ENCODE measurements at places on chromosomes 6 and 20.

DNA sequence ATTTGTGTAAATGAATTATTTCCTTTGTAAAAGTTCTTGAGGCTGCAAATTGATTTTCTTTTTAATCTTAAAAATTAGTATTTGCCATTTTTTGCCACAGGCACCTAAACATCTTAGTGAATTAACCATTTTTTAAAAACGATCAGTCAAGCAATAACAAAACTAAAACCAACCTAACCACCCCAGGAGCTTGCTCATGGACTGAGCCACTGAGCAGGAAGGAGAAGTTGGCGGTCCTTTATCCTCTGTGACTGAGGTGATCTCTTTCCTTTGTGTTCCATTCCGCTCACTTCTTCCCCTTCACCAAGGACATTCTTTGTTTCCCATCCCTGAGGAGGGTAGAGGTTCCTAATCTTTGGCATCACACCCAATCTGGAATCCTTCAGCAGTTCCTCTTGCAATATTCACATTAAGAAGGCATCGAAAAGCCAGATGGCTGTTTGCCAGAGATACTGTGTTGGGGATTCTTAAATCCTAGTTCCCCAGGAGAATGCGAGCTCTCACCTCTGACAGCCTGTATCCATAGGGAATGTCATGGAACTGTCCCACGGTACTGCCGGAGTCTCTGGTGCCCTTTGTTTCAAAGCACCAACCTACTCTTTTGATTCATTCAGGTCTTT lies 30.5 kb downstream of the RPRD1B start:
- no peak for DNase-seq

DNA sequence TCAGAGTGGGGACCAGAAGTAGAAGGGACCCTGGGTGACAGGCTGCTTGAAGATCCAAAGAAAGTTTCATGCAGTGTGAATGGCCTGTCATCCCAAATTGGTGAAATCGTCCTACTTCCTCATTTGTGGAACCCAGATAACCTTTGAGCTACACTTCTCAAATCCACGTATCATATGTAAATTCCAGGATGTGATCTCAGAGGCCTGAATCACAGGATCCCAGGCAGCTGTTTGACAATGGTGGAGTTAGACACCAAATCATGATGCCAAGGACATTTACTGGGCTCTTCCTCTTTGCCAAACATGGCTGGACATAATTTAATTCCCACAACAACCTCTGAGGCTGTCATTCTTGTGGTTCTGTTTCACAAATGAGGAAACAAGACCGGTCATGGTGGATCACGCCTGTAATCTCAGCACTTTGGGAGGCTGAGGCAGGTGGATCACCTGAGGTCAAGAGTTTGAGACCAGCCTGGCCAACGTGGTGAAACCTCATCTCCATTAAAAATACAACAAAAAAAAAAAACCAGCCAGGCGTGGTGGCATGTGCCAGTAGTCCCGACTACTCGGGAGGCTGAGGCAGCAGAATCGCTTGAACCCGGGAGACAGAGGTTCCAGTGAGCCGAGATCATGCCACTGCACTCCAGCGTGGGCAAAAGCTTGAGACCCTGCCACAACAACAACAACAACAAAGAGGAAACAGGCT lies 39.9 kb upstream of the TTPAL start:
- DNase-seq, result no peak

GRCh38 chr6:99096170-99096569 lies 148.4 kb upstream of the FBXL4 start:
- DNase-seq, result no peak

DNA sequence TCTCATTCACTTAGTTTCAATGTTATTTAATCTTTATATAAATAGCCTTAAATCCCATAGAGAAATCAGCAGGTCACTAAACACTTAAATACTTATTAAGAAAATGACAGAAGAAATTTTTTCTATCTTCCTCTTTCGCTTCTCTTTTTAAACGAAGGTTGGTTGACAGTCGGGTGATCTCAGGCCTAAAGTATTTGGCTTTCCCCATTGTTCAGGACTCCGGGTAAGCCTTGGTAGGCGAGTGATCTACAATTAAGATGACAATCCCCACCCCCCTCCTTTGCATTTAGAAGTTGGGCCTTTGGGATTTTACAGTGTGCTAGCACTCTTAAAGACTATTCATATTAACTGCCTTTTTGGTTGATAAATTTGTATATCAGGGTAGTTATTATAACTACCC lies 19.7 kb upstream of the UTRN start:
- no peak for DNase-seq

- DNase-seq, result no peak
These were observed 235.8 kb downstream of the GMPR start for GRCh38 chr6:16473908-16474771.

GRCh38 chr20:47392721-47393073 lies 36.2 kb upstream of the ZMYND8 start:
- DNase-seq, result no peak

- no peak for DNase-seq
These were observed 34.4 kb downstream of the SPATA2 start for GRCh38 chr20:49880724-49881445.

- no peak for DNase-seq
These were observed 162.7 kb downstream of the SOBP start for GRCh38 chr6:107652526-107653182.

DNA sequence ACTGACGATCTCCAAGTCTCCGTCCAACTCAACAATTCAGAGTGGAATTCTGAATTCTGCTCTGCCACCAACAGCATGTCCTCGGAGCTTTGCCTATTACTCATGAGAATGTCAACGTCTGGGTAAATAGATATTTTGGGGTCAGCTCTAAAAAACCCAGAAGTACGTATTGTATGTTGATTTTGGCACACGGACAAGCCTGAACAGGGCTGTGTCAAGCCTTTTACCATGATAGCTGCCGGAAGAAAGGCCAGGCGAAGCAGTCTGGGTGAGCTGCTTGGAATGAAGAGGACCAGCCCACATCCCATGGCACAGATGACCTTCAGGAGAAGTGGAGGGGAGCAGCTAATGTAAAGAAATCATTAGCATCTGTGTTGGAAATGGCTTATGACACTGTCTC lies 88.0 kb upstream of the JAG1 start:
- DNase-seq, result no peak

GRCh38 chr20:35150846-35151579 lies 3.9 kb upstream of the EDEM2 start:
- no peak for DNase-seq

DNA sequence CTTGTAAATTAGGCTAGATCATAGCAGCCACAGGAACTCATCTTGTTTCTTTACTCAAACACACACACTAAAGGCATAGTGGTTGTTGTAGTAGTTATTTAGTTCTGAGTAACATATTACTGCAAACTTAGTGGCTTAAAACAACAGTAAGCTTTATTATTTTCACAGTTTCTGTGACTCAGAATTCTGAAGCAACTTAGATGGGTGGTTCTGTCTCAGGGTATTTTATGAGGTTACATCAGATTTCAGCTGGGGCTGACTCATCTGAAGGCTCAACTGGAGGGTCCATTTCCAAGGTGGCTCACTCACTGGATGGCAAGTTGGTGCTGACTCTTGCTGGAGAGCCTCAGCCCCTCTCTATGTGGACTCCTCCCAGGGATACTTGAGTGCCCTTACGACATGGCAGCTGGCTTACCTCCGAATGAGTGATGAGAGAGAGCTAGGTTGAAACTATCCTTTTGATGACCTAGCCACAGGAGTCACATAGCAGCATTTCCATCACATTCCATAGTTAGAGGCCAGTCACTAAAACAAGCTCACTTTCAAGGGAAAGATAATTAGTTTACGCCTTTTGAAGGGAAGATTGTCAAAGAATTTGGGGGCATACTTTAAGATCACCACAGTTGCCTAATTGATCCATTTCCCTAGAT lies 136.5 kb upstream of the PRND start:
- DNase-seq, result no peak

- peak; percentile 79 for DNase-seq
These were observed 38.4 kb downstream of the KIF25 start for GRCh38 chr6:168035661-168036545.

DNA sequence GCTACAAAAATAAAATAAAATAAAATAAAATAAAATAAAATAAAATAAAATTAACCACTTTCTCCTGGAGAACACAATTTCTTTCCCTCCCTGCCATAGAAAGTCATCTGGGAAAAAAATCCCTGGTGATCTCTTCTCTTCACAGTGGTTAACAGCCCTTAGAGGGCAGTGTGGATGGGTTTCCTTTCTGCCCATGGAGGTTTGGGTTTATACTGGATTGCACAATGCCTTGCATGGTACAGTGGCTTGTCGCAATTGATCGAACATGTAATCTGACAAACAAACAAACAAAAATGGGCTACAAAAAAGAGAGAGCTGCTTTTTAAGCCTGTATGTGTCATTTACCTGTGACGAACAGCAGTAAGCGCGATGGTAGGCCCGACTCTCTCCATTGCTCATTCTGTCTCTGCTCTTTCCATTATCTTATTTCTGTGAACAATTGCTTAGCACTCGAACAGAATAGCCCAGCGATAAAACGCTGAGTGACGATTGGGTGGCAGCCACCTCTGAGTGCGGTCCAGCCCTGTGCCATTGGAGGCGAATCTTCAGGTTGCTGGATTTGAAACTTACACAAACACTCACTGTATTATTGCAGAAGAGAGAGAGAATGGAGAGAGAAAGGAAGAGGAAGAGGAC lies 166.1 kb downstream of the CD83 start:
- peak; percentile 43 for DNase-seq

- DNase-seq, result no peak
These were observed 4.8 kb downstream of the NEDD9 start for GRCh38 chr6:11227698-11228097.

- no peak for DNase-seq
These were observed 321.3 kb upstream of the JAG1 start for GRCh38 chr20:10994991-10995700.

GRCh38 chr6:33140556-33140955 lies 51.7 kb downstream of the COL11A2 start:
- DNase-seq, result no peak

DNA sequence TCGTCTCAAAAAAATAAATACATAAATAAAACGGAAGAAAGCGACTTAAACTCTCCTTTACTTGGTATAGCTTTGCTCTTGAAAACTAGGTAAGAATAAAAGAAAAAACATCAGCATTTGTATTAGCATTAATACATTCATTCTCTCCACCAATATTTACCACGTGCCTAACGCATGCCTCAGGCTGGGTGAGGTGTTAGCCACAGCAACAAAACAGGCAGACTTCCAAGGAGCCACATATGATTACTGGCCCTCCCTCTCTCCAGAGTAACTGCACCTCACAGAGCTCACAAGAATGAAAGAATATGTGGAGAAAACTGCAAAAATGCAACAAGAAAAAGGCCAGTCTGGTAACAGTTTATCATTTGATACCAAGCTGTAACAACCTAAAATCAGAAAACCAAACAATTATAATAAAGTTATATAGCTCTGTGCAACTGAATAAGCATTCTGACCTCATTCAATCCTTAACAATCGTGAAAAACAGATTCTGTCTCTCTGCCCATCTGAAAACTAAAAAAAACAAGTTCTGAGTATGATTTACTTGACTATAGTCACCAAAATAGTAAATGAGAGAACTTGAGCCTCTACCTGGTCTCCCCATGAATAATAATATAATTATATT lies 5.2 kb downstream of the NAPB start:
- peak; percentile 30 for DNase-seq

- DNase-seq, result no peak
These were observed 150.3 kb downstream of the GRIK2 start for GRCh38 chr6:101543796-101544195.

- no peak for DNase-seq
These were observed 99.1 kb upstream of the PRSS16 start for GRCh38 chr6:27148404-27148795.

DNA sequence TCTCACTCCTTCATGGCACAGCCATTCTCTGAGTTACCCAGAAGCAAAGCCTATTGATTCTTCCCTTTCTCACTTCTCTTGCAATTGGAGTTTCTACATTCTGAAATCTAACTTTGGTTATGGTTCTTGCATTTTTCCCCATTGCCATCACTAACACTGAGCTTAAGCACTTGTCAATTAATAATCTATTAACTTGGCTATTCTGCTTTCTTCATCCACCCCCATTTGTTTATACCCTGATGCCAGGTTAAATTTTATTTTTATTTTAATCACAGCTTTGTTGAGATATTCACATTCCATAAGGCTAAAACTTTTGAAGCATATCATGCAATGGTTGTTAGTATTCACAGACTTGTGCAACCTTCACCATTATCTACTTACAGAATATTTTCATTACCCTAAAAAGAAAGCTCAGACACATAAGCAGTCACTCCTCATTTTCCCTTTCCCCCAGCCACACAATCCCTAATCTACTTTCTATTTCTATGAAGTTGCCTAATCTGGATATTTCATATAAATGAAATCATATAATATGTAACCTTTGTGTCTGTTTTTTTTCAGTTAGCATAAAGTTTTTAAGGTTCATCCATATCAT lies 222.3 kb downstream of the UBE3D start:
- DNase-seq, result no peak

- DNase-seq, result no peak
These were observed 83.1 kb downstream of the FKBP5 start for GRCh38 chr6:35605600-35605999.

GRCh38 chr6:21457647-21458046 lies 135.9 kb upstream of the SOX4 start:
- DNase-seq, result no peak

DNA sequence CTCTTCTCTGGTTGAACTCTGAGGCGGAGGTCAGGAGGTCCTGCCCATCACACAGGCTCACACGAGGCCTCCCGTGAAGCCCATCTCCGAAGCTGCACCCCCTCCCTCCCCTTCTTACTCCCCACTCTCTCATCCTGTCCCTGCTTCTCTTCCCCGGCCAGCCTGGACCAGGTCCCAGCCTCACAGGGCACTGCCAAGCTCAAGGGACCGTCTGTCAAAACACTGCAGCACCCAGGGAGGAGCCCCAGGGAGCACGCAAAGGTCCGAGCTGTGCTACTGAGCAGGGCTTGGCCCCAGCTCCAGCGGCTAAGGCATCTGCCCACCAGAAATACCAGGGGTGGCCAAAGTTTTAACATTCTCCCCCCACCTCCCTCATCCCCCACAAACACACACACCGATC lies 70.0 kb downstream of the PSMG4 start:
- no peak for DNase-seq

- DNase-seq, result no peak
These were observed 14.7 kb upstream of the PTGIS start for GRCh38 chr20:49582413-49583334.

- DNase-seq, result peak; percentile 57
These were observed 27.9 kb downstream of the FOXO3 start for GRCh38 chr6:108588586-108588985.

- DNase-seq, result no peak
These were observed 49.3 kb downstream of the ARFGEF2 start for GRCh38 chr20:48970681-48971365.

GRCh38 chr6:34657037-34657306 lies 39.6 kb downstream of the ILRUN start:
- DNase-seq, result no peak
